ENCODE measurements at places on chromosomes 3 and 15.

DNA sequence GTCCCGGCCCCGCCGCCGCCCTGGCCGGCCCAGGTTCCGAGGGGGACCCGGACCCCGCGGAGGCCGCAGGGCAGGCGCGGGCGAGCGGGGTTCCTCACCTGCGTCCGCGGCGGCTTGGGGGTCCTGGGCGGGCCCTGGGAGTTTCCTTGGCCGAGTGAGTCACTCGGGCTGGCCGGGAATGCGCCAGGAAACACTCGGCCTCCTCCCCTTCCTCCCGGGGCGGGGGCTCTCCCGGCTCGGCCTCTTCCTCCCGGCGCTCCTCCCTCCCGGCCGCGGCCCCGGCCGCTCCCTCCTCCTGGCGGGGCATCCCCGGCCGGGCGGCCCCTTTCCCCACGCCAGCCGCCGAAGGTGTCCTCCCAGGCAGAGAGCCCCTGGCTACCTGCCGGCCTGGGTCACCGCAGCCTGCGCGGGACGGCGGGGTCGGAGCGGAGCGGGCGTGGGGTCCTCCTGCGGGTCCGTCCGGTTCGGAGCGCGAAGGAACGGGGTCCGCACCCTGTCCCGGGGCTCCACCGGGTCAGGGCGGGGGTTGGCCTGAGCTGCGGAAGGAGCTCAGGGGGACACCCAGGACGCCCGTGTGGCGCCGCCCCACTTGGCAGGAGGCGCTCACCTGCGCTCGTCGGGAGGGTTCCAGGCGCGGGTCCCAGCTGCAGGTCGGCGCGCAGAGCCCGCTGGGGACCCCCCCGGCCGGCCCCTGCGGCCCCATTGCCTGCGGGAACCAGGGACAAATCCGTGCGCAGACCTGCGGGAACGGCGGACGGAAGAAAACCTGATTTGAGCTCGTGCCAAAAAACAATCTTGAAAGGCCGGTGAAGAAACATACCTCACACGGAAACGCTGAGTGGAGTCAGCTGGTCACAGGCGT, at the start of gene CYFIP1:
Gene CYFIP1 (minus strand): TSS at position 180 of the 862 bp plus-strand sequence. CDS start 33,083 bp downstream, outside the sequence.
- DNase-seq = no peak

DNA sequence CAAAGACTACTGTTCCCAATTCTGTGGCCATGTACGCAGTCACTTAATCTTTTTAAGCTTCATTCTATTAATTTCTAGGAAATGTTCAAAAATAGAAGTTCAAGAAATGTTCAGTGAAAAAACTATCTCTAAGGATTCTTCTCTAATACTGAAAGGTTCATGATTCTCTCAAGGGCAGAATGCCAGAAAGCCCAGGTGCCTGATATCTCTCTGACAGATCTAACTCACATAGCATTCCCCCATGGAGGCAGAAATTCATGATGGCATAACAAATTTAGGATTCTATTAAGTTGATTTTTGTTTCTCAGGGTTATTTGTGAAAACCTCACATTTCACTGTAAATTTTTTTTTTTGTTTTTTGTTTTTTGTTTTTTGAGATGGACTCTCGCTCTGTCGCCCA, 17.5 kb downstream of the CHRM5 start:
- no peak for DNase-seq

- DNase-seq = no peak
Measured at GRCh38 chr3:36774052-36774451, 9.7 kb upstream of the DCLK3 start.

- DNase-seq = no peak
Measured at GRCh38 chr3:168073842-168074605, 21.7 kb downstream of the GOLIM4 start.

DNA sequence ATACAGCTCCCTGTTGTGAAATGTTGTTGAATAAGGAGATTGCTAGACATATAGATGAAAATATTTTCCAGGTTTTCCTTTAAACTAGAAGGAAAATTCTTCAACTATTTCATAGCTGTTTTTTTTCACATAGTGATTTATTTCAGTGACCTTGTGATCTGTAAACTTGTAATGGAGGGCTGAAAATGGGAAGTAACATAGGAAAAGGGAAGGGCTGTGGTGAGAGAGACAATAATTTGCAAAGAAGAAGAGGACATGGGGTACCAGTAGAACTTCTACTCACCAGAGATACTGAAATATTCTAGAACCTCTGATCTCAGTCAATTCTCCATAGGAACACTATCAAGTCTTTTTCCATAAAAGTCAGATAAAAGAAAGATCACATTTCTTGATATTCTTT, 60.4 kb downstream of the PLS1 start:
- DNase-seq = no peak

- no peak for DNase-seq
Measured at GRCh38 chr3:94083261-94083660, 20.4 kb downstream of the NSUN3 start.

GRCh38 chr3:143884861-143885260, 36.6 kb upstream of the SLC9A9 start:
- no peak for DNase-seq

DNA sequence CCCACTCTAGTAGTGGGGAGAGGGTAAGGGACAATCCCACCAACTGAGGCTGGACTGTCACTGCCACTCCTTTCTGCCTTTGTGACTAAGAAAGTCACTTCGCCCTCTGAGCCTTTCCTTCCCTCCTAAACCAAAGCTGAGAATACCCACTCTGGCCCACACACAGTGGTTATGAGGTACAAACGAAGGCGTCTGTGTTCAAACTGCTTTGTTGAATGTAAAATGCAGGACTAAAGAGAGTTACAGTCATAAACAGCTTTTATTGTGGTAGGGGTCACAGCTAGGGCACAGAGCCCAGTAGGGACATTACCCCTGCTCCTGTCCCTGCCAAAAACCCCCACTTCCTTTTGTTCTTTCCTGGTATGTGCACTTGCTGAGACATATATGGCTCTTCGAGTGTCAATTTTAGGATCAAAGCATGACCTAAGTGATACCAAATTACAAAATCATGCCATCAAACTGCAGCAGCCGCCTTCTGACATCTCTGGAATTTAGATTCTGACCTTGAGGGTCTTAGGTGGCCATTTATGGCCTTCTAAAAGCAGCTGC, 45.1 kb downstream of the CTDSPL start:
- DNase-seq = no peak

- DNase-seq = no peak
Measured at GRCh38 chr3:126155819-126156218, 24.6 kb downstream of the ALDH1L1 start.

DNA sequence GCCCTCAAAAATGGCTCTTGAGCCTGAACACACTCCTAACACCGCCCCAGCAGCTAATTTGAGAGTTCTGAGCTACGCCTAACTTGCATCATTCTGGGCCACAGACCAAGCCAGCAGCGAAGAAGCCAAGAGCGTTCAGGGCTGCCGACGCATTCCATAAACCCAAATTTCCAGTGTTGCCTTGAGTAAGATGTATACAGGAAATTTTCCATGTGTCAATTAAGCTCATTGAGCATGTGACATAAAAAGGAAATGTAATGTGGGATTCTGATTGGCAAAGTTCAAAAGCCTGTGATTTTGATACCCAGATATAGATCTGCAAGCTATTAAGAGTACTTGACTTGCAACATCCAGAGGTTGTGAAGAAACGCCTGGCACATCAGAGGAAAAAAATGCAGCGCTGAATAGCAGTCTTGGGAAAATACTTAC, 148.6 kb upstream of the NR2F2 start:
- no peak for DNase-seq

- DNase-seq = no peak
Measured at GRCh38 chr3:167816953-167817352, 81.4 kb downstream of the SERPINI1 start.

GRCh38 chr15:49751191-49751590, 130.3 kb downstream of the DTWD1 start:
- no peak for DNase-seq

DNA sequence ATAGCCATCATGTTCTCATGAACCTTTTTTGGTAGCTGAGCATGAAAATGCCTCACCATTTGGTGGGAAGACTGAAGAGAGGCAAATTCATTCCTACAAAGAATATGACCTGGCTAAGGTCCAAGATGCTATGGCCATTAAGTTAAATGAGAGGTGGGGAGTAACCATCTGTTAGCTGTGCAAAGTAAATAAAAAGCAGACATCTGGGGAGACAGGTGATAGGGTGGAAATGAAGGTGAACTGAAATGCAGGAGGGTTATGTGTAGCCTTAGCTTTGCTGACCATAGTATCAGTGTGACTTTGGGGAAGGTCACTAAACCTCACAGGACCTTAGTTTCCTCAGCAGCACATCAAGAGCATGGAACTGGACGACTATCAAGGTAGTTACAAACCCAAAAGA, 111.0 kb upstream of the STRIT1 start:
- DNase-seq = no peak

DNA sequence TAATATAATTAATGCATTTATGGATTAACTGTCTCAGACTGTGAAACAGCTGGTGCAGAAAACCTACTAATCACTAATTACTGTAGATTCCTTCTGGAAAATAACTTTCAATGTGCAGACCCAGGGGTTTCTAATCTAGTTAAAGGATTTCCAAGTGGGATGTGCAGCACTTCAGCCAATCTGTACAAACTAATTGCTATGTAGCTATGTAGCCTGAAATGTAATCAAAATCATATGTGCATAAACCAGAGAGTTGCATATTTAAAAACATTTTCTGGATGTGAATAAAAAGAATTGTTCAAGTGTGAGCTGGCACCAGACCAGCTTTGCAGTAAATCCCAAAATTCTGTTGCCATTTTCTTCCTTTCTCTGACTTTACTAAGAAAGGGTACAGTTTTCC, 127.5 kb upstream of the CD96 start:
- DNase-seq = no peak

DNA sequence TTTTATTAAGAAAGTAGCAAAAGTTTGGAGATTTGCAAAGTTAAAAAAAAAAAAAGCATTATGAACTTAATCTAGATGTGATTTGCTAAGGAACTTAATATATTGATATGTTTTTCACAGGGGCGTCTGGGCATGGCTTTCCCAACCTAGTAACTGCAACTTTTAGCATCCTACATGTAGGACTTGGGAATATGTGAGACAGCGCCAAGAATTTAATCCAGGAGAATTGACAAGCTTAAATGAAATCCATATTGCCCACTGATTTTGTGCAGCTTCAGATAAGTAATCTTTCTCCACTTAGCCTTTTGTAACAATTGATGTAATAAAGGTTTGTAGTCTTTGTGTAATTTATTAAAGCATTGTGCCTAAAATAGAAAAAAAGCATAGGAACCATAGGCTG, 982 bp upstream of the GABPB1 start:
- DNase-seq = no peak

GRCh38 chr3:178189854-178190253, 346.4 kb upstream of the KCNMB2 start:
- no peak for DNase-seq

DNA sequence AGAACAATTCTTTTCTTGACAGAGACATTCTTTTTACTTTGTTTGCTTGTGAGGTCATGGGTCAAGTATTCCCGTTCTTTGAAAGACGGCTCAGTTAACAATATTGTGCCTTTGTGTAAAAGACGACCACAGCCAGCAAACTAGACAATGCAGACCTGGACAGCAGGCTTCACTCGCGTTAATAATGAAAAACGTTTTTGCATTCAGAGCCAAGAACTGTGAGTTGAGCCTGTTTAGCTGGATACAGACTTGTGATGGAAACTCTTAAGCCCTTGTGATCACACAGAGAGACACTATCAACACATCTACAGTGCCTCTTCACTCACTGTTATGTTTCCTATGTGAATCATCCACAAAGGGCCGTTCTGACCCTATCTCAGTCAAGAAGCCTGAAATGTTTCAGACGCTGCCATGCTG, 37.3 kb upstream of the CMTM7 start:
- no peak for DNase-seq

GRCh38 chr3:196378146-196378841, 40.1 kb upstream of the TM4SF19 start:
- no peak for DNase-seq

GRCh38 chr3:124397088-124397487, 333.2 kb upstream of the UMPS start:
- no peak for DNase-seq

- DNase-seq = no peak
Measured at GRCh38 chr3:67653425-67654098, 850 bp downstream of the SUCLG2 start.

GRCh38 chr15:85443593-85444087, 63.2 kb downstream of the AKAP13 start:
- no peak for DNase-seq

- DNase-seq = no peak
Measured at GRCh38 chr3:33624756-33625155, 93.3 kb downstream of the CLASP2 start.

- DNase-seq = no peak
Measured at GRCh38 chr3:40782111-40782721, 257.5 kb downstream of the ZNF621 start.

GRCh38 chr15:97683831-97684230, 276.7 kb upstream of the ARRDC4 start:
- DNase-seq = no peak

DNA sequence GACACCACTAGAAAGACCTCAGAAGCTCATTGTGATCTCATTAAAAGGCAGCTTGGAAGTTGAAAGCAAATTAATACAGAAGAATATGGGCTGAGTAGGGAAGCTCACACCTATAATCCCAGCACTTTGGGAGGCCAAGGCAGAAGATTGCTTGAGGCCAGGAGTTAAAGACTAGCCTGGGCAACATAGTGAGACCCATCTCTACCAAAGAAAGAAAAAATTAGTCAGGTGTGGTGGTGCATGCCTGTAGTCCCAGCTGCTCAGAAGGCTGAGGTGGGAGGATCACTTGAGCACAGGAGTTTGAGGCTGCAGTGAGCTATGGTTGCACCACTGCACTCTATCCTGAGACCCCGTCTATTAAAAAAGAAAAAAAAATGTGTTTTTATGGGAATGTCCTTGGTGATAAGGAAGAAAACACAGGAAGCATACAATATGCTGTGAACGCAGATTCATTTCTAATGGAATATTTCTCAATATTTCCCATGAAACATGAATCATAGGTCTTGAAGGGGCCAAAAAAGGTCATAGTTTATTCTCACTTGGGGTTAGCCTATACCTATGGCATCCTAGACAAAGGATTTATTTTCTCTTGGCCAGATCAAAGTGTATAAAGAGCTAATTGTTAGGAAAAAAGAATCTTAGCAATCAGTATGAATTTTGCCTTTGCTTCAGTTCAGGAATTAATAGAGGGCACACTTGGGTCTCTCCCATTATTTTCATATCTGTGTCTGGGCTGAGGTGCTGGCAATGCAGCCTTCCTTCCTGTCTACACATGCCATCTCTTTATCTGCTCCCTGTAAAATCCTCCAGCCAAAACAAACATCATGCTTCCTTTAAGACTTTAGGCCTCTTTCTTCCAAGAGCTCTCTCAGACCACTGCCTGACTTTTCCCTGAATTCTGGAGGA, 98.2 kb downstream of the FNDC3B start:
- no peak for DNase-seq

- DNase-seq = no peak
Measured at GRCh38 chr3:8052659-8053058, 449.0 kb upstream of the LMCD1 start.

Measured in activated naive CD4-positive, alpha-beta T cell (primary cell).